T-helper 1 cell treated with Interleukin-12 subunit alpha and Interleukin-12 subunit beta and Interleukin-4 antibody, amounts not matched to agents 30 ng/mL and 1 ng/mL, for 36 hours (primary cell): ENCODE measurements at places on chromosomes 12 and 14. TPM values are rescaled to one million over a fixed set of nuclear protein-coding genes. Genes with fewer than 3 reads are reported as not detected.

Gene KRT72
- total RNA-seq, result 1.6 and 1.7 TPM in 2 replicates

Gene NRL
- total RNA-seq, result 2.4 and 2.5 TPM in 2 replicates

Gene OR6C70
- not detected in 2 replicates for total RNA-seq

Gene MGAT4C
- total RNA-seq, result not detected in 2 replicates

Gene NR4A1
- total RNA-seq, result 14.5 and 16.9 TPM in 2 replicates

Gene ARHGDIB
- 1,194 and 1,202 TPM in 2 replicates for total RNA-seq
